Stimulated activated CD8-positive, alpha-beta memory T cell treated with anti-CD3 and anti-CD28 coated beads, Interleukin-15, amount 100 ng/mL, for 24 hours (primary cell): ENCODE measurements at places on chromosomes 4 and X.

GRCh38 chr4:19707876-19708275, 543.8 kb upstream of the SLIT2 start:
- no peak for DNase-seq

- DNase-seq, result no peak
Observed at GRCh38 chr4:24656906-24657305, 72.6 kb upstream of the DHX15 start.

DNA sequence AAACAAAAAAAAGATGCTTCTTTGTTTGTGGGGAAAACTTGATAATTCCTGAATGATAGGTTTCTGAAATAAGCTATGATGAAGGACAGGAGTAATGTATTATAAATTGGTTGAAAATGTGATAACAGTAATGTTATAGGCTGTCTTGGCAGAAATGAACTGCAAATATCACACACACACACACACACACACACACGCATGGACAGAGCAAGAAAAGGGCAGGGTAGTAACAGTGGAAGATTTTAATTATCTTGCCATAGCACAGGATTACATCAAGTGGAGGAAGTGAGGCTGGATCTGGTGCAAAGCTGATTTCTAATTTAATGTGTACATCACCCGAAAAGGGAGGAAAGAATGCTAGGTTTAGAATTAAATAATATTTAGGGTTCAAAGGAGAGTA, 97.5 kb upstream of the CXXC4 start:
- DNase-seq, result no peak

GRCh38 chrX:47743504-47743903, 84.5 kb upstream of the UXT start:
- DNase-seq, result no peak

- DNase-seq, result no peak
Observed at GRCh38 chr4:143921181-143921580, 15.8 kb upstream of the GYPE start.

GRCh38 chr4:57144466-57144865, 34.3 kb upstream of the IGFBP7 start:
- DNase-seq, result no peak

DNA sequence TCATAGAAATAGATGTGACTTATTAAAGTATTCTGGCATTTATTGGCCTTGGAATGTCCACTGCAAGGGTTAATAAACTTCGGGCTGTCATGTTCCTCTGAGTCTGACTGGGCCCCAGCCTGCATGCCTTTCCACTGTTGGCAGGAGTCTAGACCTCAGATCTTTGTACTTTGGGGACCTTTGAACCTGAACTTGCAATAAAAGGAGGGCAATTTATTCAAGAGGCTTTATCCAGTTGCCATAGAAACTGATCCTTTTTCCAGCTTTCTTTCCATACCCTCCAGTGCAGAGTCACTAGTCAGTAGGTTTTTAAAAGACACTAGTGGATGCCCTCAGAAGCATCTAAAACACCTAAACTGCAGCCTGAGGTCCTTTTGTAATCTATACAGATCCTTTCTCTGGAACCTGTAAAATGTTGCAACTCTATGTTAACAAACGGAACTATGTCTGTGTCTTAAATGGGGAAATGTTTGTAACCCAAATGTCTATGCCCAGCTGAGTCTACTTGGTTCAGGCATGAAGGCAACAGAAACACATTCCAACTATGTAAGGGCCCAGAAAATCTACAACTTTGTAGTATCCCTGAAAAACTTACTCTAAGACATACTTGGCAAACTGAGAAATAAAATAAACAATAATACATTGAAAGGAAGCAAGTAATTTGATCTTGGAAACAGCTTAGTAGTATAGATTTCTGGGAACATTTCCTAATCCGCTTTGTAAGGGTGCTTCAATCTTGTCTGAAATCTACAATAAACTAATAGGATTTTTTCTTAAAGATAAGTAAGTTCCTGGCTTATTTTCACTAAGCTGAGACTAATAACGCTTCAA, 41.5 kb downstream of the SOWAHB start:
- DNase-seq, result no peak

DNA sequence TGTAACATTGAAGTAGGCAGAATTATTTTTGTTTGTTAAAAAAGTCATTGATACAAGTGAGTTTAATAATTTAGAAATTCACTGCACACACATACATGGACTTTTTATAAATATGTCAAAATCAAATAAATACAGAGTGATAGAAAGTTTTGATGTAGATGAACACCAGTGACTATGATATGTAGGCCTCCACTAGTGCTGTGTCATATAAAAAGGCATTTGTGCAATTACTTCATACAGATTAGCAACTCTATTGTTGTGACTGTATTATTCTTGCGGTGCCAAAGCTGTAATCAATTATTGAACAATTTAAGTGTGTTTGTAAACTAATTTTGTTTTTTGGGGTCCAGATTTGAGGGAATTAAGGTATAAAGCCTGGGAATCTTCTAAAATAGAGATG, 366.2 kb upstream of the PITX2 start:
- no peak for DNase-seq

DNA sequence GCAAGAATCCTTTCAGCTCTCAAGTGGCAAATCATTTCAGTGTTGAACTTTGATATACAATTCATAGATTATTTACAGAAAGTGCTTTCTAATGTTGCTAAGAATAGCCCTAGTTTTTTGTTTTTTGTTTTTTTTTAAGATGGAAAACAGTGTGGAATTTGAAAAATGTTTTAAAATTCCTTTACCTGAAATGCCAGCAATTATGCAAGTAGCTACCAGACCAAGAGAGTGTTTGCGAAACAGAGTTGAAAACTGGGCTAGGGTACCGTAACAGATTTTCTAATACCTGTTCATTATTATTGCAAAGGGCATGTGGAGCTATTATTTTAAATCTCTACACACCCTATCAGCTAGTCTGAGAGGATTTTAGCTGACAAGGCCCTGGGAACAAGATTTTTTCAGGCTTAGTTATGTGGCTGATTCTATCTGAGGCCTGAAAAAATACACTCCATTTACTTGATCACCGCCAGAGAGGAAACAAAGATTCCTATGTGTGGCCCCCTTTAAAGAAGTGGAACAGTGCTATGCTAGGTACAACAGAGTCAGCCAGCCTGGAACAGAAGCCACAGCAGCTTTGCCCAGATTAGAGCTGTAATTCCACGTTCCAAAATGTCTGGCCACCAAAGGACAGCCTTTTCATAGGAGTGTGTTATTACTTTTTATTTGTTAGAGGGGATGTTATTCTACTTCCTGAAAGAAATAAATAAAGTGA, 46.9 kb upstream of the SLC39A8 start:
- no peak for DNase-seq

- no peak for DNase-seq
Observed at GRCh38 chr4:185514182-185514697, 21.1 kb downstream of the PDLIM3 start.

DNA sequence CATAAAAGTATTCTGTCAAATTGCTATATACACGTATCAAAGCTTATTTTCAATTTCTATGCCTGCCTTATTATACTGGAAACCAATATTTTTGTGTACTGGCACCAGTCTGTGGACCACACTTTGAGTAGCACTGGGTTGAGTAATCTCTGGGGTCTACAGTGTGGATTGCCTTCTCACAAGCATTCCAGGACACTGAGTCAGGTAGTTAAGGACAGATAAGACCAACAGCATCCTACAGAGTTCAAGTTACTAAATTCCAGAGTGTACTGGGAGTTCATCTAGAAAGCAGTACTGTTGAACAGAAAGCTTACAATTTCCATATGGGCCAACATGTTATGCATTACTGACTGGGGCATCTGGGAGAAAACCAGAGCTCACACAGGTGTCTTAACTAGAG, 61.8 kb downstream of the VMA21 start:
- no peak for DNase-seq

DNA sequence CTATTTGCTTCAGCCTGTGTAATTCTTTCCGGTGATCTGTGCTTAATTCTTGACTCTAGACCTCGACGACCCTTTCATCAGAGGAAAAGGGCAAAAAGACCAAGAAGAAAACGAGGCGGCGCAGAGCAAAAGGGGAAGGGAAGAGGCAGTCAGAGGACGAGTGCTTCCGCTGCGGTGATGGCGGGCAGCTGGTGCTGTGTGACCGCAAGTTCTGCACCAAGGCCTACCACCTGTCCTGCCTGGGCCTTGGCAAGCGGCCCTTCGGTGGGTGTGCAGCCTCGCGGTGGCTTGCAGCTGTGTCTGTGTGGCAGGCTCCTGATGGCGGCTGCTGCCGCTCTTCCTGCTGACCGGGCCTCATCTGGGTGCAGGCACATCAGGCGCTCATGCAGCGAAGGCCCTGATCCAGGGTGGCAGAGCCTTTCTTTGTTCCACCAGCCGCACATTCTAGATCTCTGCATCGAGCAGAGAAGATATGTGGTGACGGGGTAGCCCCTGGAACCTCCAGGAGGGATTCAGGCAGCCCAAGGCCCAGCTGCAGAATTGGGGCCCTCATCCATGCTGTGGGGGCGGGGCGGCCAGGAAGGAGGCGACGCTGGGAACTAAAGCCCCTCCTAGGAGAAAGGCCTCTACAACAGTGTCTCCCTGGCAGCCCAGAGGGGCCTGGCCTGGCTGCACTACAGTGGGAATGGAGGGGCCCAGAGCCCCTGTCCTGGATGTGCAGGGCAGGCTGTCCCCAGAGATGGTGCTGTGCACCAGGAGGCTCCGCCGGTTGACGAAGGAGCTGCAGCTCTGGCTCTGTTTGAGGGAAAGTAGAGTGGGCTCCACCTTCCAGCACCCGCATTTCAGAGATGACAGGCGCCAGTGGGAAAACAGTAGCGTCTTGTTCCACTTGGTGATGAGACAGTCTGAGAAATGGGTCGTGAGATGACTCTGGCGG, 32.1 kb downstream of the NELFA start:
- DNase-seq, result no peak

DNA sequence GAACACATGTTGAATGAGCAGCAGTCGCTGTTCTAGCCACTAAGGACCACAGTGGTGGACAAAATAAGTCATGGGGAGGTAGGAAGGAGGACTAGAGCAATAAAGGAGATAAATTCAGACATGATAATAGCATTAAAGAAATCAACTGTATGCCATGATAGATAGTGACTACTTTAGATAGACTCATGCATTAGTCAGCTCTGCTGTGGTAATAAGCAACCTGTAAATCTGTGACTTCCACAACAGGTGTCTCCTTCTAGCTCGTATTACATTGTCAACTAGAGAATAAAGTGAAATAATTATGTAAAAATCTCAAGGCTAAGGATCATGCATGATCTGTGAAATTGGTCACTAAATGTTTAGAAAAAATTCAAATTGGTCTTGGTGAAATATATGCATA, 77.9 kb downstream of the WWC2 start:
- DNase-seq, result no peak

DNA sequence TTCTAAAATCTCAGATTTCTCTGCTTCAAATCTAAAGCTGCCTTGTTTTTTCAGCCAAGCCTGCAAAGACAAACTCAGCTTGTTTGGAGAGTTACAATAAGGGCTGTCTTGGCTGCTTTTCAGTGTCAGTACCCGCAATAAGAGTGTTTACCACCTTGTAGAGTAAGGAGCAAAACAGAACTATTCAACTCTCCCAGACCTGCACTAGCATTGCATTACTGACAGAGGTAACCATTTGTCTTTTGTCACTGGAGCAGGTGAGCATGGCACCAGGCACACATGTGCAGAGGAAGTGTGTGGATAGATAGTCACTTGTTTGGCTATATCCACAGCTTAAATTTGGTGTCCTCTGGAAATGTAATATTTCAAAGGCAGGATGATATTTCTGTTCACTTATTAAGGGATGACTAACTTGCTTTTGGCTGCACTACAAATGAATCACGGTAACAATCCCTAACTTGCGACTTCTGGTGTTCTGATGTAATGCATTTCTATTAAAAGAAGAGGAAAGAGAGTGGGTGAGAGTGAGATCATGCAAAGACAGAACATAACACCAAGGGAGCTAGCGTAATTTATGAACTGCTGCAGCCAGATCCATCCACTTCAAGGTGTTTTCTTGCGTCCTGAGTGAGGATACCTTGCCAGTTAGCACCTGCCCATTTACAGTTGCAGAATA, 38.6 kb downstream of the PTCHD1 start:
- no peak for DNase-seq

GRCh38 chr4:139852612-139853269, 187.1 kb downstream of the MGST2 start:
- DNase-seq, result no peak

GRCh38 chrX:153968754-153969124, 2.9 kb downstream of the HCFC1 start:
- no peak for DNase-seq

GRCh38 chr4:73404042-73404441, at the start of gene ALB:
Gene ALB (plus strand): TSS chr4:73404287. CDS start chr4:73404328, 41 bp downstream.
- DNase-seq, result no peak

GRCh38 chr4:68905939-68906779, 45.4 kb downstream of the UGT2A3 start:
- DNase-seq, result no peak

DNA sequence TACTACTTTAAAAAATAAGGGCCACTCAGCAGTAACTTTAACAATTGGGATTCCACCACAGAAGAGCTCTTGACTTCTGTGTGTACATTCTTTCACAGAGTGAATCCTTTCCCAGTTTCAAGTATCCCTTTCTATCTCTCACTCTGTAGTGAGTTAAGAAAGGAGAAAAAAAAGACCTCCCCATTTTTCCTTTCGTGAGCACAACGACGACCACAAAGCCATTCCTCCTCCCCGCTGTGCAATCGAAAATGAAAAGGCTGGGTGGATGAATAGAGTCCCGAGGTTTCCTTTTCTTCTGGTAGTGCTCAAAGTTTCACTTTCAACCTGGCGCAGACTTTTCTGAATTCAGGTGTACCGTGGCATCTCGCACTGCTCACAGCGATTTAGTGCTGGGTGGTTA, 58.0 kb downstream of the TAB3 start:
- no peak for DNase-seq

- no peak for DNase-seq
Observed at GRCh38 chrX:109463784-109464183, 18.1 kb downstream of the GUCY2F start.

- DNase-seq, result no peak
Observed at GRCh38 chrX:44020693-44021092, 47.5 kb upstream of the NDP start.

DNA sequence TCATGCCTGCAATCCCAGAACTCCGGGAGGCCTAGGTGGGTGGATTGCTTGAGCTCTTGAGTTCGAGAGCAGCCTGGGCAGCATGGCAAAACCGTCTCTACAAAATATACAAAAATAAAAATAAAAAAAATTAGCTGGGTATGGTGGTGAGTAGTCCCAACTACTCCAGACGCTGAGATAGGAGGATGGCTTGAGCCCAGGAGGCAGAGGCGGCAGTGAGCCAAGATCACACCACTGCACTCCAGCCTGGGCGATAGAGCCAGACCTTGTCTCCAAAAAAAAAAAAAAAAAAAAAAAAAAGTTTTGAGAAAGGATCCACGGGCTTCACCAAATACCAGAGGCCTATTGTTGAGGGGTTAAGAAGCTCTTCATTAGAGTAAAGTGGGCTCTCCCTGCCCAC, 8.0 kb downstream of the SUPT20HL2 start:
- DNase-seq, result no peak

GRCh38 chr4:185039508-185040273, 21.4 kb downstream of the HELT start:
- DNase-seq, result no peak

- DNase-seq, result no peak
Observed at GRCh38 chrX:18654875-18655836, 16.8 kb downstream of the RS1 start.

- DNase-seq, result no peak
Observed at GRCh38 chr4:150283689-150284088, 205.4 kb downstream of the DCLK2 start.
